Stimulated activated naive CD4-positive, alpha-beta T cell (primary cell): ENCODE measurements at places on chromosomes 1 and 21.

DNA sequence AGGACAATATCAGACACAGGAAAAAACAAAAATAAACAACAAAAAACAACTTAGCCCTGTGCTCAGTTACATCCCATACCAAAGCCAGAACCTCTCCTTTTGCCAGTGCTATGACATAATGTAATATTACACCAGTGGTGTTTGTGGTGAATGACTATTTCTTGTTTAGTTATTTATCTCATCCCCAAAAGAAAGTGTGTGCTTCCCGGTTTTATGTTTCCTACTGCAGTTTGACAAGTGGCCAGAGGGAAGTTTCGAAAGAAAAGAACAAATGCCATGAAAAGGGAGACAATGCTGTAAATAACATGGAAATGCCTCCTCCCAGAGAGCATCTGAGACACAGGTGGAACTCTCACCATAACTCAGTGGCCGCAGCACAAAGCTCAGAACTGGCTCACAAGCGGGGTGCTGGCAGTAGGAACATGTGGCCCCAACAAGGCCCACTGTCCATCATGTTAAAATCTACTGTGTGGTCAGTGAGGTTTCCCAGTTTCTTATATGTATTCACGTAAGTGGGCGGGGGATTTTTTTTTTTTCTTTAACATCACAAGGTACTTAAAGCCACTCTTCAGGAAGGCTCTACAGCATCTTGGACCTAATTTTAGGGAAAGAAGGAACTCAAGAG, 158.2 kb downstream of the BARHL2 start:
- DNase-seq: no peak

DNA sequence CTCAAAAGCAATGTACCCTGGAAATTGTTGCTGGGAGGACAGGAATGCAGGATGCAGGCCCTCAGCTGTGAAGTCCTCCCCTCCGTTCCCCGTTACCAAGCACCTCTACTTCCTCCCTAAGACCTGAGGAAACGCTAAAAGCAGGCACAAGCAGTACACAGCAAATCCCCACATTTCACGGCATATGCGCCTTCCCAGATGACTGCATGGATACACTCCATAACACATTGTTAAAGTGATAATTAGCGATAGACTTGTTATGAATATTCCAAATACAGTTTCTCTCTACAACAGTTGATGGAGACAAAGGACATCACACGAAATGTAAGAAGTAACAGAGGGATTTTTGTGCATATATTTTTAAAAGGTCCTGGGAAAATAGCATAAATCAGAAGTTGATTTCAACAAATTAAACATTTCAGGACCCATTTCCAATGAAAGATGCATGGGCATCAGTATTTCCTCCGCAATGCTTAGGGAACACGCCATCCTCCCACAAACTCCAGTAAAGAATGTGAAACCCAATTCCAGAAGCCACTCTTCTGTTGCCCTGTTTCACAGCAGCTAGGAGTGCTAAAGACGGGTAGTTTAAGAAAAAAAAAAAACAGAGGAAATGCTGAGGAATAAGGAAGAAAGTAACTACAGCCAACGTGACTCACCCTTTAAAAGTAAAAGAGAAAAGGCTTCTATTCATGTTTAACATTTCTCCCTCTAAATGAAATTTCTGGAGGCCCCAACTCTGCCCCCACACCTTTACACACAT, 75.5 kb downstream of the HIVEP3 start:
- DNase-seq: no peak

- no peak for DNase-seq
Observed at GRCh38 chr1:89938171-89939055, 56.5 kb upstream of the ZNF326 start.

DNA sequence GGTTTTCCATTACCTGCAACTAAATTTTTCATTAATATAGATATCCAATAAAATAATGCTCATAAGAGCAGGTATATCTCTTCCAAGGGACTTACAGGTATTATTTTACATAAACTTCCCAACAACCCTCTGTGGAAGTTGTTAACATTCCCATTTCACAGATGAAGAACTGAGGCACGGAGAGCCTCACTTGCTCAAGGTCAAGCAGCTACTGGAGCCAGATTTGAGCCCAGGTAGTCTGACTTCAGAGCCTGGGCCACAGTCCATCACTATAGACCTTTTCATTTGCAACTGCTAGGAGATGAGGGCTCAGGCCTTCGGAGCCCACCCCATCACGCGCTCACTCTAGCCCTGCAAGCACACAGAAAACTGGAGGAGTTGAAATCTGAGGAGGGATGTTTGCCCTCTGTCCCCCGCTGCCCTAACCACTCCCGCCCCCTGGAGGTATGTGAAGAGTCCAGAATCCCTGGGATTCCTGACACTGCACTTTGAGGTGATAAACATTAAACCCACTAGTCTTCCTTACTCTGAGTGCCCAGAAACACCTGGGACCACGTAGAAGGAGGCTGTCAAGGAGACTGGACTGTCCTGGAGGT, 11.7 kb upstream of the ALPL start:
- DNase-seq: no peak

- DNase-seq: no peak
Observed at GRCh38 chr1:23909412-23909811, 3.8 kb downstream of the CNR2 start.

- no peak for DNase-seq
Observed at GRCh38 chr1:21608798-21609197, 60.4 kb downstream of the RAP1GAP start.

DNA sequence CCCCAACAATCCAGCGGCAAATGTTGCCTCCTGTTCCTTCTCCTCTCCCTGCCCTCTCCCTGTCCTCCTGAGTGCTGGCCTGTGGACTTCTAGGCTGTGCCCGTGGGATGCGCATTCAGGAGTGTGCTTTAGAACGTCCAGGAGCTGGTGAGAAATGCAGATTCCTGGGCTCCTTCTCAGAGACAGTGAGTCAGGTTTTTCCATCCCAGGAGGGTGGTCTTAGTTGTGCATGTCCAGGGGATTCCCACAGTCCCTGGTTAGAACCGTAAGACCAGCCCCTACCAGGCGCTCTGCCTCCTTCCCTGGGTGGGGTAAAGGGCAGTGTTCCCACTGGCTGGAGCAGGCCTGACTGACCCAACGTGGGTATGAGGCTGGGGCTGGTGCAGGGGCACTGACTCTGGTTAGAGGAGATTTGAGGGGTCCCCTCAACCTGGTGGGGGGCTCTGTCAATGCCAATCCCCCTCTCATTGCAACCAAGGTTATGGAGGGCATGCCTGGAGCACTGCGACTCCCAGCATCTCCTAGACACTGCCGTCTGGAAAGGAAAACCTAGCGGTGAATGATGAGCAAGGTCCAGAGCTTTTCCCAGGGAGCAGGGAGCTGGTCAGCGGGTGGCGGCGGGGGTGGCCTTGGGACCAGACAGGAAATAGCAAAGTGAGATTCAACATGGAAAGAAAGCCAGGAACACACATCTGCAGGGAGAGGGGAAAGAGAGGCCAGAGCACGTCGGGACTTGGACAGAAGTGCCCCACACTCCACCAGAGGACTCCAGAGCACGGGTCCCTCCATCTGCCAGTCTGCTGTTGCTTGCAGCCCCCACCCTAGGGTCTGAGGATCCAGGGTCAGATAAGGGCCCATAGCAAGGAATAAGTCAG, 38.5 kb downstream of the HSPG2 start:
- no peak for DNase-seq

GRCh38 chr1:75764057-75764655, 21.9 kb upstream of the RABGGTB start:
- DNase-seq: no peak

GRCh38 chr1:76503736-76504135, 363.5 kb upstream of the ST6GALNAC5 start:
- DNase-seq: no peak

DNA sequence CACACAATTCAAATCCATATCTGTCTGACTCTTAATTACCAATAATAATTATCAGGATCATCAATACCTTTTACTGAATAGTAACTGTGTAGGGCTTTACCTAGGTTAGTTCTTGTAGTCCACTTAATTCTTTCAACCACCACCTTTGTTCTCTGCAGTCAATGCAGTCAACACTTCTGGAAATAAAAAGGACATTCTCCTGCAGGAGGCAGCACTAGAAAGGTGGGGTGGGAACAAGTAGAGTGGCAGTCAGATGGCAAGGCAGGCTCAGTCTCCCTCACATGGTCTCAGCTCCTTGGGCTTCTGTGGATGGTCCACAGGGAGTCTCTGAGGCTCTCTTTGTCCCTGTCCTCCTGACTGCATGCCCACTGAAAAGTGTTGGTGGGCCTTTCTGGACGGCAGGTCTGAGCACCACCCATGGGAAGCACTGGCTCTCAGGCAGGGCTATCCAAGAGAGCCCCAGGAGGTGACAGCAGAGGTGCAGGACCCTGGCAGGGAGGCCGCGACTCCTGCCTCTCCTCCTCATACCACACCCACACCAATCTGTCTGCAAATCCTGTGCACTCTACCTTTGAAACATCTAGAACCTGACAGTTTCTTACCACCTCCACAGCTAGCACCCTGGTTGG, 237.3 kb downstream of the FOXD2 start:
- DNase-seq: no peak

- DNase-seq: no peak
Observed at GRCh38 chr1:200265881-200266280, 144.0 kb downstream of the ZNF281 start.

GRCh38 chr1:204261746-204262505, 48.1 kb upstream of the GOLT1A start:
- no peak for DNase-seq

GRCh38 chr1:199404976-199405375, 622.5 kb upstream of the NR5A2 start:
- DNase-seq: no peak

GRCh38 chr1:203167026-203167912, 8.4 kb downstream of the MYBPH start:
- DNase-seq: no peak

GRCh38 chr1:177208920-177209319, 38.2 kb downstream of the BRINP2 start:
- DNase-seq: no peak

- DNase-seq: no peak
Observed at GRCh38 chr1:171501305-171502024, 16.1 kb downstream of the PRRC2C start.

GRCh38 chr1:199046618-199047017, 407.8 kb downstream of the PTPRC start:
- no peak for DNase-seq

DNA sequence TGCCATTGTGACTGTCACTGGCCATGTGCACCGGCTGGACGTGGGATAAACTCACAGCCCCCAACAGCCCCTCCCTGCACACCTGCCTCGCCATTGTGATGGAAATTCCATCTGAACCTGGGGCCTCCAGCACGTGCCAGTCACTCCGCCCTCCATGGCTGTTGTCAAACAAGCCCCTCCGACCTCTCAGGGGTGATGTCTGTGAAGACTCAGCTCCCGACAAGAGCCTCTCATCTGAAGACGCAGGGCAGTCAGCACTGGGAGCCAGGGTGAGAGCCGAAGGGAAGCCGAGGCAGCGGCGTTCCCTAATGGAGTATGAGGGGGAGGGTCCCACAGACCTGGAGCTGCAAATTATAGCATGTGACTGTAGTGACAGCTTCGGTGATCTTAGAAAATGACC, 1.4 kb upstream of the KRTAP10-2 start:
- DNase-seq: no peak

DNA sequence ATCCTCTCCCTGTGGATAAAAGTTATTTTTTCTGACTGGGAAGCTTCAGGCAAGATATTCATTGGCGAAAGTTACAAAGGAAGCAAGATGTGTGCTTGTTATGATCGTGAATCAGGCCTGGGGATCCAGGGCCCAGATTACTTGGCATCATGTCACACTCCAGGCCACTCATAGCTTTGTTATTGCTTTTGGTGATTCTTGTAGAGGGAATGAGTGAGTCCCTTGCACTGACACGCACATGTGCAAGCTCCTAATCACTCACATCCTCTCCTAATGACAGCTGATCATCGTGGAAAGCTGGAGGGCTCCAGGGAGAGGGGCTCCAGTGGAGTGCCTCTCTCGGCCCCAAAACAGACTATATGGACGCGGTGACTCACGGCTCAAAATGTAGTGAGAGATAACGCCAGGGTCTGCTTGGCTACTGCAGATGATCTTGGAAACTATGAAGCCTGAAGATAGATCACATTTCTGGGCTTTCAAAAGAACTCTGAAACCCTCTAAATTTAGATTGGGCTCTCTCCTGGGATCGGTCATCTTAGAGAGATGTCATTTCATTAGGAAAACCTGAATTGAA, 481.1 kb upstream of the USP24 start:
- no peak for DNase-seq

DNA sequence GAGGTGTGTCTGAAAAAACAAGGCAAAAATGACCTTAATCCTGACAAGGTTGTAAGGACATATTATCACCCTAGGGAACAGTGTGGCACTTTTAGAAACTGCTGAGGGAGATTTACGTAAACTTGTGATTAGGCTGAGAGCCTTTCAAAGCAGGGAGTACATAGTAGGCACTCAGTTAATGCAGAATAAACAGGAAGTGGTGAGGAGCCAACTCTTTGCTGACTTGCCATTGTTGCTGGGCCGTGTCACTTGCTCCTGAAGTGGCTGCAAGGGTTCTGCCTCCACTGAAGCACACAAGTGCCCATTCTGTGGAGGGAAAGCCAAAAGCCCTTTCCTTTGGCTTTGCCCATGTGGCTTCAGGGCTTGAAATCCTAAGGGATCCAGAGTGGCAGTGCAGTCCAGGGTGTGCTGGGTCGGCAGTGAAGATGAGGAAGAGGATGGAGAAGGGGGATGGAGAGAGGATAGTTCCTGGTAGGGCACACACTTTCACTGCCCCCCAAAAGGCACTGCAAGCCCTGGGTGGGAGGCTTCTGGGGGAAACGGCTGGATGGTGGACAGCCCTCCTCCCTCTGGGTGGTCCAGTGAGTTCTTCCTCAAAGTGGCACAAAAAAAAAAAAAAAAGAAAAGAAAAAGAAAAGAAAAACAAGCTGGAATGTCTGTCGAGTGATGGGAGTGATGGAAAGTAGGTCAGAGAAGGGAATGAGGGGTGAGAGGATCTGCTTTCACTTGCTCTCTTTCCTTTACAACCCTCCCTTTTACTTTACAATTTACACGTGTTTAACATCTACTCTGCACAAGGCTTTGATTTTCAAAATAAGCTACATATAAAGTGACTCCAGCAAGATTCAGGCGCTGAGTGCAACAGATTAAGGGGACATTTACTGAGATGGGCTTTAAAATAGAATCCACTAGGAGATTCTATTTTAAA, 13.7 kb upstream of the RHEX start:
- no peak for DNase-seq

- no peak for DNase-seq
Observed at GRCh38 chr21:15653710-15654109, 76.1 kb upstream of the USP25 start.

DNA sequence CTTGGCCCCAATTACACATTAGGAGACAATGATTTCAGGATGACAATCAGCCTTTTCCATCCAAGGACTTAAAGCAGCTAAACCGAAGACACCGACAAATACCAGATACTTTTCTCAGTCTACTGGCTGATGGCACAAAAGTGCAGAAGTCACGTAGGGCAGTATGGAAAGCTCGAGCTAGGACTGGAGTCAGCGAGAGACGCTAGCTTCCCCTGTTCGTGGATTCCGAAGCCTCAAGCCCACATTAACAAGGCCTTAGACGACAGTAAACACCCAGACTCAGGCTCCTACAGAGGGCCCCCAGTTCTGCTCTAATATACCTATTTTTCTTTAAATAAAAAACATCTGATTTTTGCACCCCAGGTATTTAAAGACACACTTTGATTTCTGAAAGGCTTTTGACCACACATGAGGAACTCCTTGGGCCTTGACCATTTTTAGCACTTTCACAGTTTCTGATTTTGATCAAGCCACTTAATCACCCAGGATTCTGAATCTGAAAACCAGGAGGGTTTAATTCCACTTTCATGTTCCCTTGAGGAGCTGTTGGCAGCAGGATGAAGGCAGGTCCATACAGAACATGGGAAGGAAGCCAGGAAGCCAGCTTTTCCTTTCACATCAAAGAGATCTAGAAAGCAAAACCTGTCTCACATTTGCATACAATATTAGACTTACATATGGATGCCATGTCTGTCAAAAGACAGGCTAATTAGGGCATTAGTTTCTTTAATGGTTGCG, 204.1 kb downstream of the GABPA start:
- DNase-seq: no peak
